HT1080 (cell line): ENCODE measurements at places on chromosomes 7 and 10. TPM values are rescaled to one million over a fixed set of nuclear protein-coding genes. Genes with fewer than 3 reads are reported as not detected.

GRCh38 chr10:121524157-121524817, 74.0 kb downstream of the FGFR2 start:
- DNase-seq, result no peak

GRCh38 chr10:70477661-70478162, 855 bp upstream of the PALD1 start:
- peak; percentile 33 for DNase-seq

DNA sequence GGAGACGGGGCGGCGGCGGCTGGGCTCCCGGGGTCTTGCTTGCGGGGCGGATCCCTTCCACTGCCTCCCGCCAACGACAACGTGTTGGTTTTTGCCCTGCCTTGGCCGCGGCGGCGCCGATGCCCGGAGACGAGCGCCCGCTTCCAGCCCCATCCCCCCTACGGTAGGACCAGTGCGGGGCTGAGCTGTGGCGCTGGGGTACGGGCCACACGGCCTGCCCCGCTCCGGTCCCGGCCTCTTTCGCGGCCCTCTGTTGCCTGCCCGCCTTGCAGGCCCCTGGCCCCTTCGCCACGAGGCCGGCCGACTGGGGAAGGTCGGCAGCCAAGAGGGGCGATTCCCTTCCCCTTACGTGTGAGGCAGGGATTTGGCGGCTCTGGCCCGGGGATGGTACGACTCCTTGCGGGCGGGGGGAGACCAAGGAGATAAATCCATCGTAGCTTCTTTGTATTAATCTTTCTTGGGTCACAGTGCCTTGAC, 488 bp downstream of the EIF4H start:
- DNase-seq, result peak; percentile 33

- DNase-seq, result no peak
These were observed 77.2 kb upstream of the PDGFA start for GRCh38 chr7:596819-597182.

DNA sequence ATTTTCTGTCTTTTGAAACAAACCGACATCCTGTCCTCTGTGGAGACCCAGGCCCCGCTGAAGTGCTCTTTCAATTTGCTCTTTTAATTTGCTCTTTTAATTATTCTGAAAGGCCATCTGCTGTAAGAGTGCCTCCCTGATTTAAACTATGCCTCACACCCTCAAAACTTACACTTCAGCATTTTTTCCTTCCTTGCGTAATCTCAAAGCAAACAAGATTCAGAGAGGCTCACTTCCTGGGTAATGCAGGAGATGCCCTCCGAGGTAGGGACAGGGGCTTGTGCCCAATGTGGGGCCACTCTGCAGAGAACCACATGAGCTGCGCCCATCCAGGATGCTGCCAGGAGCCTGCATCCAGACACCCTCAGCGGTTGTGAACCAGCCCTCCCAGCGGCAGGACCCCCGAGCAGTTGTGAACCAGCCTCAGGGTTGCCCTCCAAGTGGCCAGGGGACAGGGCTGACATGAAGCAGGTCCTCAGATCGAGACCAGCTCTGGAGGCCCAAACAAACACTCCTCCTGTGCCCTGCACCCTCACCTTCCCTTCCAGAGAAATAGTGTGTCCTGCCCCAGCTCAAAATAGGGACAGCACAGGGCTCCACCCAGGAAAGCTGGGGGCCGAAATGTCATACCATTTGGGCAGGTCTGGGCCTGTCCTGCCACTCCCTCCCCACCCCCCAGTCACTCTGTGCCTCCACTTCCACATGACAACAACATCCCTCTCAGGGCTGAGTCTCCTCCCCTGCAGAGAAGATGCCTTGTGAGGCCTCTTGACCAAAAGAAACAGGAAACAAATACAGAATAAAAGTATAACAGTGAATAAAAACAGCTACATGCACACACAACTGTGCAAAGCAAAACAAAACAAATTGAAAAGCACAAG, 190.4 kb downstream of the PTPRN2 start:
- no peak for DNase-seq

WDR86 gene
- total RNA-seq, result not detected in 2 replicates

PAX4 gene
- total RNA-seq, result not detected in 2 replicates
